ENCODE measurements at places on chromosomes 3 and 15.

DNA sequence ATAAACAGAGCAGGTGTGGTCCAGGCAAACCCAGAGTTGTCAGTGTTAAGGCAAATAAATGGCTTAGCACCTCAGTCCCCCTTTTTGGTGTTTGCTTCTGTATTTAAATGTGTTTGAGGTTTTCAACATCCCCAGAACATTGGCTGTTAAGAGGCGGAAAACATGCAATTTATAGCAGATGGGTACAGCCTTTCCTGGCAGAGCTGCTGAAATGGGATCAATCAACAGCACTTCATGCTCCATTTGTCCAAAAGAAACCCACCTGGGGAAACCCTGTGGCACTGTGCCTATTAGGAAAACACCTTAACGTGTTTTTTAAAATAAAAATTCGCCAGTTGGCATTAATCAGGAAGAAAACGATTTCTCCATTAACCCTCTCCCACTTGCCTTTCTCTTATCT, 135.4 kb downstream of the MCTP2 start:
- DNase-seq: no peak

DNA sequence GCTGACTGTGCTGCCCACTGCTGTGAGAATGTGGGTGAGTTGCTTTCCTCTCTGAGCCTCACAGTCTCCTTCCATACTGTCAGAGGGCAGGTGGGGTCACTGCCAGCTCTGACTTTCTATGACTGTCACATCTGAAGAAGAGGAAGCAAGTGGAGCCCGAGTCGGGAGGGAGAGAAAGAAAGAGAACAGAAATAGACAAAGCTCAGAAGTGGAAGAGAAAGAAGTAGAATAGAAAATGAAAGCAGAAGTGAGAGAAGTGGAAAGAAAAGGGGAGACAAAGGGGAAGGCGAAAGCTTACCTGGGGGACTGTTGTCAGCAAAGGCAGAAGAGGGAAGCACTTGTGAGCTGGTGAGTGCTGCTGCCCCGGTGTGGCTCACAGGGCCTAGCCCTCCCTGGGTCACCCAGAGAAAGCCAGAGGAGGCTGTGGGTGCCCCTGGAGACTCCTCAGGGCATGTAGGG, 57.9 kb downstream of the EPHB1 start:
- no peak for DNase-seq

DNA sequence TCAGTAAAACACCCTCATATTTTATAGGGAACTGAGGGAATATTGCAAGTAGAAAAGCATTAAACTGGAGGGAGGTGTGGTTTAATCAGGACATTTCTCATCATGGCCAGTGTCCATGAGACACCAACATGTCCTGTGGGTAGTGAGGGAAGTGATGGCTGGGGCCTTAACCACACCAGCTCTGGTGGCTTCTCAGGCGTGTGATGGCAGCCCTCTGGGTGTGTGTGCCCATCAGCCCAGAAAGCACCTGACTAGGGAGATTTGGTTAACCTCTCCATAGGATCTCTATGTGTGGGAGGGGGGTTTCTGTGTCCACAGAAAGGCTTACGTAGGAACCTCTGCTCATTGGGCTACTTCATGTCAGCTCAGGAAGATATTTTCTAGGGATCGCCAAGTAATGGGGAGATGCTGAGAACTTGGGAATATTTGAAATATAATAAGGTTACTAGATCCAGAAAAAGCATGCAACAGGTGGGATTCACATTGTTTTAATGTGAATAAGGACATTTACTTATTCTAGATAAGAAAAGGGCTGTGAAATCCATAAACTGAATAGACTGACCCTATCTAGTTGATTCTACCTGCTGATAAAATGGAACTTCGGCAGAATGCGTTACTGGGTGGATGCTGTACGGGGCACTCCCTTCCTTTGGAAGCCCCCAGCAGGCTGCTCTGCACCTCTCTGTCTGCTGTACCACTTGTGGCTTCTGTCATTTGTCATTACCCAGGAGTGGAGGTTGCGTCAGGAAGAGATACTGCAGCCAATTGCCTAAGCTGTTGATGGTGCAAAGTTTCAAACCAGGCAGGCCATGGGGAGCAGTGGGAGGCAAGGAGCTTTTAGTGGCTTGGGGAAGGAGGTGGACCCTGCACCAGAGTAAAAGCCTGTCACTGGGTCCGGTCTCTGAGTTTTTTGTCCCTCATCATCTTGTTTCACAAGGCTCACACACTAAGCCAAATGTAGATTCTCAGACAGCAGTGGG, 21.5 kb downstream of the PDHB start:
- DNase-seq: no peak

DNA sequence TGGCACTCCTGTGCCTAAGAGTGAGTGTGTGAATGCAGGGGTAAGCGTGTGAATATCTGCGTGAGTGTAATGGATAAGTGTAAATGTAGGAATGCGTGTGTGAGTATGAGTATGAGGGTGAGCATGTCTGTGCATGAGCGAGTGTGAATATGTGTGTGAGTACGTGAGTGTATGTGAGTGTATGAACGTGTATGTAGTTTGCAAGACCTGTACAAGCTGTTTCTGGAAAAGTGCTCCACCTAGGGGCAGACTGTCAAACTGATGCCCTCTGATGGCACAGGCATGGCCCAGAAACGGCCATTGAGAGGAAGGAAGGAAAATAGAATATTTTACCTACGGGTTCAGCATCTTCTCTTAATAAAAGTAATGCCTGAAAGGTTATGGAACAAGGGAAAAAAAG, 24.4 kb upstream of the FRMD4B start:
- DNase-seq: peak; percentile 63

- DNase-seq: no peak
Measured at GRCh38 chr15:25710184-25710583, 152.9 kb downstream of the ATP10A start.

- DNase-seq: peak; percentile 5
Measured at GRCh38 chr3:160296591-160296990, 71.4 kb downstream of the C3orf80 start.

- DNase-seq: peak; percentile 86
Measured at GRCh38 chr15:81398910-81399551, 25.0 kb upstream of the TMC3 start.

DNA sequence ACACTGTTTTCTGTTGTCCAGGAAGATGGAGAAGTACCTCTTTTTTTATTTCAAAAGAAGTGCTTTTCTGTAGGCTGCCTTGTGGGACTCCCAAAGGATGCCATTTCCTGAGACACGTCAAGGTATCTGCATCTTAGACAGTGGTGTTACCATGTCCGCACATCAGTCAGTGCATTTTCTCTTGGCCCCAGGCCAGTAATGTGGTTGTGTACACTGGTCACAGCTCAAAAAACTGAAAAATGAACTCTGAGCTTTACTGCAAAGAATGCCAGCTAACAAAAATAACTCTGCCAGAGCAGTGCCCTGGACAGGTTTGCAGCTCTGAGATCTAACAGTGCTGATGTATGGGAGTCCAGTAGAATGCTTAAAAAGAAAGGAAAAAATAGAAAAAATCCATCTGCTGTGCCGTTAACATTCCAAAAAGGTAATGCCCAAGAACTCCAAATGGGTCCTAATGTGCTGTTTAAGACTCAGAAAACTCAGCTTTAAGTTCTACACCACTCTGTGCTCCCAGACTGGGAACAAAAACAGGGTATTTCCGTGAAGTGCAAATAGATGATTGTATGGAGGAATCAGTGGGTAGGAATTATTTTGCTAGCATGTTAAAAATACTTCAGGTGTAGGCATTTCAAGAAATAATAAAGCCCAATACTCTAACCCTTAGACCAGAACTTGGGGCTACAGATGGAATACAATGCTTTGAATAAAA, 315.9 kb downstream of the FEZF2 start:
- DNase-seq: no peak

- DNase-seq: no peak
Measured at GRCh38 chr15:92763459-92763858, 107.9 kb upstream of the FAM174B start.

- DNase-seq: no peak
Measured at GRCh38 chr3:14137004-14137403, 12.2 kb downstream of the TMEM43 start.

DNA sequence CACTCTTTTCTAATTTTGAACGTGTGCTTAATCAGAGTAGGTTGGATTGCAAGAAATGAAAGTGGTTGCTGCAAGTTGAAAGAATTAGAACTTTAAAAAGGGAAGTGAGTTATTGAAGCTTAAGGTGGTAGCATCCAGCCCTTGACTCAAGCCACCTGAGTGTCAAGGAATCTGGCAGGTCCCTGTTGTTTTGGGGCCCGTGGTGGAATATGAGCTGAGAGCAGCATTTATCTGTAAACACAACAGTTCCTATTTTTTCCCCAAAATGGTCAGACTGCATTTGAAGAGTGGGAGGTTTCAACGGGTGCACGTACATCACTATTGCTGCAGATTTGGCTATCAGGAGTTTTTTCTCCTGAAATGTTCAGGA, 1.7 kb downstream of the ITPR1 start:
- DNase-seq: no peak

- no peak for DNase-seq
Measured at GRCh38 chr3:46186471-46187340, 21.4 kb downstream of the CCR1 start.

DNA sequence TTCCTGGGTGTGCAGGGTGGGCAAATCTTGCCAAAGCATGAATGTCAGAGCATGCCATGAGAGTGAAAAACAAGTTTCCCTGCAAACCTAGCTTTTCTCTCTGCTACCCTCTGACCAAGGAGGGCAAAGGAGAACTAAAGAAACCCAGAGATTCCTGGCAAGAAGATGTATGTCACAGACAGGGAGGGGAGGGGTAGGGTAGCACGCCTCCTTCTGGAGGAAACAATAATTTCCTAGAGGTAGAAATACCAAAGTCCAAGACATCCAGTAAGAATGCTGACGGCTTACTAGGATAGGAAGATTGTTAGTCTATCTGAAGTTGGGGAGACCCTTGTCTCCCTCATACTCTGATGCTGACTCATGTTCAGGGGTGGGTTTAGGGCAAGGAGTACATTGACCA, 203.9 kb downstream of the NR1D2 start:
- DNase-seq: peak; percentile 39

GRCh38 chr3:22377421-22377820, 626.4 kb upstream of the ZNF385D start:
- peak; percentile 0 for DNase-seq
